ENCODE measurements at places on chromosomes 6 and 20. TPM values are rescaled to one million over a fixed set of nuclear protein-coding genes. Genes with fewer than 3 reads are reported as not detected.

The GNMT gene
- not detected for total RNA-seq

The NRSN1 gene
- total RNA-seq, result not detected

The VGLL2 gene
- total RNA-seq, result not detected

The C6orf89 gene
- total RNA-seq, result 29.2 TPM

The HDAC2 gene
- total RNA-seq, result 93.7 TPM

The TPD52L1 gene
- 1.3 TPM for total RNA-seq

The OR2H2 gene
- total RNA-seq, result not detected

The UTRN gene
- total RNA-seq, result 38.1 TPM

The ANKRD66 gene
- not detected for total RNA-seq

The VSX1 gene
- not detected for total RNA-seq

The BHLHE23 gene
- not detected for total RNA-seq

Measured in activated CD4-positive, alpha-beta memory T cell treated with anti-CD3 and anti-CD28 coated beads for 36 hours (primary cell).